ENCODE measurements at places on chromosomes 16 and 17.

DNA sequence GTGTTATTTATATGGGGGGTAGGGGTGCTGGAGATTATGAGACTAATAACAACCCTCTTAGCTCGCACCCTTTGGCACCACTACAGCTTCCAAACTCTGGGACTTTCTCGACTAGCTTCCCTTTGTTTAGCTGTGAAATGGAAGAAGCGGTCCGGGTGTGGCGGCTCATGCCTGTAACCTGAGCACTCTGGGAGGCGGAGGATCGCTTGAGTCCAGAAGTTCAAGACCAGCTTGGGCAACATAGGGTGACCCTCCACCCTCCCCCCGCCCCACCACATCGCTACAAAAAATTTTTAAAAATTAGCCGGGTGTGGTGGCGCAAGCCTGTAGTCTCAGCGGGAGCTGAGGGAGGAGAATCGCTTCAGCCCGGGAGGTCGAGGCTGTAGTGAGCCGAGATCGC is 814 bp upstream of the CDH3 start:
- DNase-seq, result no peak

DNA sequence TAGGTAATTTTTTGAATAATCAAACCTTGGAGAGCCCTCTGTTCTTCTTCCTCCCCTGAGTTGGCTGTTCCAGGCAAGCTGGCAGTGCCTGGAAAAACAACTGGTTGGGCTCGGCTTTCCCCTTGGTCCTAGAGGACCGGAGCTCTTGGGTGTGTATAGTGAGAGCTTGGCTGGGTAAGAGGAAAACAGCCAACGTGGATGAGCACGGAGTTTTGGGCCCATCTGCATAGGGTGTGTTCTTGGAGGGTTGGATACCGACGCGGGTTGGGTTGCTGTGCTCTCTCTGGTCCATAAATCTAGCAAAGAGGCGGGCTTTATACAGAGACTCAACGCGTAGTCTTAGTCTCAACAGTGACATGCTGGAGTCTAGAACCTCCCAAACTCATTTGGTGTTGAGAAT is 23.2 kb downstream of the ITGB3 start:
- DNase-seq, result peak; percentile 68

GRCh38 chr16:3819746-3820724 is 60.5 kb downstream of the CREBBP start:
- peak; percentile 73 for DNase-seq

DNA sequence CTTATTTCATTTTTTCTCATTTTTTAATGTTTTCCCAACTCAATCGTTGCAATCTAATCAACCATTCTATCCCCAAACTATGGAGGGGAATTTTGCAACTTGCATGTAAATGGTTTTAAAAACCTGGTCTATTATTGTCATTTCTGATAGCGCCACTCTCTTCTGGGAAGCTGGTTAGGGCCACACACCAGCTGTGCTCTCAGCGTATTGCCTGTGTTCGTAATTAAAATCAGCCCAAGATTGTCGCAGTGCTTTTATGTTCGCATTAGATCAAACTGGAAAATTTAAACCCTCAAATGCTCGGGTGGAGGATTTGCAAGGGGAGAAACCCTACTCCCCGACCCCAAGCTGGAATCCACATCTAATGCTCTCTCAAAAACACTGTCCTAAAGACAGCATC is 123.5 kb upstream of the CACNG5 start:
- DNase-seq, result no peak

- no peak for DNase-seq
Measured at GRCh38 chr17:73437826-73438225, 126.0 kb upstream of the CDC42EP4 start.
